ENCODE measurements at places on chromosomes 12 and 14.

GRCh38 chr14:105851716-105852377, 325.5 kb downstream of the TMEM121 start:
- DNase-seq = no peak

GRCh38 chr12:76611533-76611932, 52.0 kb upstream of the OSBPL8 start:
- DNase-seq = no peak

DNA sequence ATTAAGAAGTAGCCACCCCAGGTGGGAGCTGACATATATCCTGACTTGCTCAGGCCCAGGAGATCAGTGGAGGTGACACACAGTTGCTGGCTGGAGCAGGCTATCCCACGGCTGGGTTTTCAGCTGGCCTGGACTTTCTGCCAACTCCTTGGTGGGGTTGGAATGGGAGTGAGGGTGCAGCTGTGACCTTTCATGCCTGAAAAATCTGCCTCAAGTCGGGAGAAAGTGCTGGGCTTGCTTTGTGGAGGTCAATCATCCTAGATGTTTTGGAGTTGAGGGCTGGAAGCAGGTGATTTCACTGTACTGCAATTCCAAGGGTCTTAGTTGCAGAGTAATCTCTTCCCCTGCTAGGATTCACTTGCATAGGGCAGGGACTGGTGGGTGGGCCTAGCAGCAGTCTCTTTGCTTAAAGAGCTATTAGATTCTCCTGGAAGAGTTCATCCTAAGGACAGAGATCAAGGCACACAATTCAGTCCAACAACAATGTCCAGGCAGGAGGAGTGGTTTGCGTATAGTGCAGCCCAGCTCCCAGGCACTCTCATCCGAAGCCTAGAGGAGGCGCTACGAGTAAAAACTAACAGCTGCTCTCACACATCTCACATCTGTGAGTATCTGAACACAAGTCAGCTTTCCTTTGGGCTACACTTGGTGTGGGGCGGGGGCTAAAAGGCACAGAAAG, 98.1 kb downstream of the GAS2L3 start:
- no peak for DNase-seq

DNA sequence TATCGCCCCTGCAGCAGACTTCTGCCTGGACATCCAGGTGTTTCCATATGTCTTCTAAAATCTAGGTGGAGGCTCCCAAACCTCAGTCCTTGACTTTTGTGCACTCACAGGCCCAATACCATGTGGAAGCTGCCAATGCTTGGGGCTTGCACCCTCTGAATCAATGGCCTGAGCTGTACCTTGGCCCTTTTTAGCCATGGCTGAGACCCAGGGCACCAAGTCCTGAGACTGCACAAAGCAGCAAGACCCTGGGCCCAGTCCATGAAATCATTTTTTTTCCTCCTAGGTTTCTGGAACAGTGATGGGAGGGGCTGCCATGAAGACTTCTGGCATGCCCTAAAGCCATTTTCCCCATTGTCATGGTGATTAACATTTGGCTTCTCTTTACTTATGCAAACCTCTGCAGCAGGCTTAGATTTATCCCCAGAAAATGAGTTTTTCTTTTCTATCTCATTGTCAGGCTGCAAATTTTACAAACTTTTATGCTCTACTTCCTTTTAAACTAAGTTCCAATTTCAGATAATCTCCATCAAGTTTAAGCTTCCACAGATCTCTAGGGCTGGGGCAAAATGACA, 1445.8 kb upstream of the FLRT2 start:
- no peak for DNase-seq

DNA sequence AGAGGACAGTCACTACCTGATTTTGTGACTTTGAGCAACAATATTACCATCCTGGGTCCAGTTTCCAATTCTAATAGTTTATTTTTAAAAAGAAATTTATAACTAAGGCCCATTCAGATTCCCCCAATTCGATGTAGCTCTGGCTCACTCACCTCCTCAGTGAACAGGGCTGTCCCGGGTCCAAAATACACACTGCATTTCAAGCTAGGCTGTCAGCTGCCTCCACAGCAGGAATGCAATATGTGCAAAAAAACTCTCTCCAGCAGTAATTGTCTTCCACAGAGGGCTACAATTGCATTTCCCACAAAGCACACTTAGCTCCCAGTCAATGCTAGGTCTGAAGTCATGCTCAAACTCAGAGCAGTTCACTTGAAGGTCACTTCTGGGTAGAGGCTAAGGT, 39.3 kb upstream of the ZNF641 start:
- no peak for DNase-seq

DNA sequence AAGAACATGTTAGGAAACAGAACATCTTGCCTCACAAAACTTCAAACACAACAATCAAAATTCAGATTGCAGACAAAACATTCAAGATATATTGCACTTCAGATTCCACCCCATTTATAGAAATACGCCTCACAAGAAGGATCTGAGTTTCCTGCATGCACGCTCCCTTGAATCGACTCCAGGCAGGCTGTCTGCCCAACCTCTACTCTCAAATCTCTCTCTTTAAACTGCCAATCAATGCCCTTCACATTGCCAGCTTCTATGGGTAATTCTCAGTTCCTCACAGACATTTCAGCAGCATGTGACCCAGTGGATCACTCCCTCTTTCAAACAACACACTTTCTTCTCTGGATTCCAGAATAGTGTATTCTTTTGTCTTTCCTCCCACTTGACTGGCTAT, 184.1 kb downstream of the PRKD1 start:
- DNase-seq = no peak

DNA sequence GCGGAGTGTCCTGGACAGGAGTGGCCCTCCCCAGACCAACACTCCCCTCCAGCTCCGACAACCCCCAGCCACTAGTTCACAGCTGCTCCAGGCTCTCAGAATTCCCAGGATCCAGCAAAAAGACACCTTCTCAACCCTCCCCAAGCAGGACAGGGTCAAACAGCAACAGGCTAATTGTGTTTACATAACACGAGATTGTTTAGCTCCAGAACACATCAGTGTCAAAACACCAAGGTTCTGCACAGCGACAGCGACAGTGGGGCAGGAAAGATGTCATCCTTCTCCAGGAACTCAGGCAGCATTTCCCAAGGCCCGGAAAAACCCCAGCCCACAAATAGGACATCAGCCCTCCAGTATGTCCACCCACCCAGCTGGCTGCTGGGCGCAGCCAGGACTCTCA, 16.5 kb downstream of the ITPK1 start:
- no peak for DNase-seq

DNA sequence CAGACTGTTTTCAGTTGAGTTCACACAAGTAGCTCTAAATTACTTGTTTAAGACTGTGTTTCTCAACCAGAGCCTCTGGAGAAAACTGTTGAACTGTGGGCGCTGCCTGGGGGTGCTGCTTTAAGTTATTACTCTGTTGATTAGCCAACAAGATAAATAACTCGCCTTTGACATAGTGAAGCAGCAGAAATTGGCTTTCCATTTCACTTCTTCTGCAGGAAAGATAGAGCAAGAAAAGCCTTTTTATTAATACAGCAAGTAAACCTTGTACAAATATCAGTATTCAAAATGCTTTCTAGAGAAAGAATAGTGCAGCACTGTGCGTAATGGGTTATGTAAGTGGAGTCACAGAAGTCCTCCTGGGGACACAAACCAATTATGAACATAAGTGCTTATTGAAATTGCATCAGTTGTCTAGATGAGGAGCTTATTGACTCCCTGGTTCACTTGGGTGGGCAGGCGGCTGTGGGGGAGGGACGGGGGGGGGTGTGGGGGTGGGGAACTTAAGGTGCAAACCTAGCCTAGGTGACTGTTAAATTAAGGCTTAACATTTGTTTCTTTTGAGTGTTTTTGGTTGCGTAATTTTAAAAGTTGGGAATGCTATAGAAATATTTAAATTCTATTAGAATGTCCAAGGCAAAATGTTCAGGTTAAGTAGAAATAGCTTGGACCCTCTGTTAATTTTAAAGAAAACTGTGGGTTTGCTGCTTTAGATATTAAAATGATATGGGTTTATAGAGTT, 6.3 kb downstream of the FRS2 start:
- no peak for DNase-seq

- no peak for DNase-seq
Observed at GRCh38 chr14:50791201-50791600, 39.8 kb downstream of the NIN start.

- no peak for DNase-seq
Observed at GRCh38 chr14:104941508-104942365, 17.1 kb downstream of the PLD4 start.

GRCh38 chr12:119071638-119072231, 90.4 kb downstream of the SRRM4 start:
- DNase-seq = no peak

DNA sequence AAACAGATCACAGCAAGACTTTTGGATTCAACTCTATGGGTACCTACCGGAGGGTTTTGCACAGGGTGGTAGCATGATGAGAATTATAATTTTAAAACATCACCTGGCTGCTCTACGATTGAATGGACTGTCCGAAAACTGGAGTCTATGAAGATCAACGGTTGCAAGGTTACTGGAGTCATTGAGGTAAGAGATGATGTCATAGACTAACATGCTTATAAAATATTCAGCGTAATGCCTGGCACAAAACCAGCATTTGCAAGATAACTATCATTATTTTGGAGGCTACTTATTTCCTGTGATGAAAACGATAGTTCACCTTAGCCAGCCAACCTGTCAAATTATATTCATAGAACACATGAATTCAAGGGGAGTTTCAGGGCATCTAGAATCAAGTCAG, 580.6 kb upstream of the TBX3 start:
- DNase-seq = no peak

- no peak for DNase-seq
Observed at GRCh38 chr12:108667349-108667748, 33.7 kb upstream of the SELPLG start.

GRCh38 chr12:10567813-10568212, 45.6 kb downstream of the MAGOHB start:
- no peak for DNase-seq

GRCh38 chr12:105462831-105463230, 132.3 kb downstream of the C12orf75 start:
- DNase-seq = no peak

- DNase-seq = no peak
Observed at GRCh38 chr14:105328678-105329390, 14.3 kb downstream of the PACS2 start.

- no peak for DNase-seq
Observed at GRCh38 chr12:116697716-116698115, 40.2 kb downstream of the SPRING1 start.

GRCh38 chr12:67068204-67068731, 200.9 kb upstream of the CAND1 start:
- peak; percentile 33 for DNase-seq

DNA sequence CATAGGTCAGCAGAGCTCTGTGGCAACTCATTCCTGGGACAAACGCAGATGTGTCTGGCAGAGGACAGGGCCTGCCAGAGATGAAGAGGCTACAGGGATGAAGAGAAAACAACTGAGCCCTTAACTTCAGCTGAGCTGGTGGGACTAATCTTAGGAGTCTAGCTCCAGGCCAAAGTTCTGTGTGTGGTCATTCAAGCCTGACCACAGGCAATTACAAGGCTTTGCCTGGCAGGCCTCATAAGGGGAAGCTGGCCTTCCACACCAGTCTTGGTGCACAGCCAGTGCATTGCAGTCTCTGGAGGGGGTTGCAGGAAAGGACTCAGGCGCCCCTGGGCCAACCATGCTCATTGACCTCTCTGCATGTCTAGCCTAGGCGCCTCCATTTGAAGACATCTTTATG, 127.6 kb upstream of the DAAM1 start:
- no peak for DNase-seq

GRCh38 chr14:94540031-94540794, 21.0 kb upstream of the SERPINA4 start:
- DNase-seq = no peak

DNA sequence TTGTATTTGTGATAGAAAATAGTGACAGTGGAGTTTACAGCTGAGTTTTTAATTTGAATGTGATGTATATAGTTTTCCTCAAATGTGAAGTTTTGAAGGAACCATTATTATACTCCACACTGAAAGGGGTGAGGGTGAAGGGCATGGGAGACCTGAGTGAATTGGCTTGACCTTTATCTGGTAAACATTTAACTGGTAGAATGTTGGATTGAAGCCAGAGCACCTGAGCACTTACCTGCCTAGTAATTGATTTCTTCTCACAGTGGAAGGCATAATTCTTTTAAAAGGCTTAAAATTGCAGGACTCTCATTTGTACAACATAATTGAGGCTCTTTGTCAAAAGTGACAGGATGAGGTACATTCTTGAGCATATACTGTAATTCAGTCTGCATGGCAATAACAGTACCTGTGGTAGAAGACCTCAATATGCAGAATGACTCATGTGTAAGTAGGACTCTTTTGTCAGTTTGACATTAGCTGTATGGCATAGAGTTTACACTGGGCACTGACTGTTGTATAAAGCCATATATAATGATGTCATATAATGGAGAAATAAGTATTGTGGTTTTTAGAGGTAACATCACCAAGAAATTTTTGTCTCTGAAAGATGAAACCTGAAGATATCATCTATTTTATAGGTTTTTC, 309.6 kb downstream of the TMTC2 start:
- no peak for DNase-seq

Data from NCI-H1930 (cell line).